ENCODE measurements at places on chromosomes 12 and 14.

DNA sequence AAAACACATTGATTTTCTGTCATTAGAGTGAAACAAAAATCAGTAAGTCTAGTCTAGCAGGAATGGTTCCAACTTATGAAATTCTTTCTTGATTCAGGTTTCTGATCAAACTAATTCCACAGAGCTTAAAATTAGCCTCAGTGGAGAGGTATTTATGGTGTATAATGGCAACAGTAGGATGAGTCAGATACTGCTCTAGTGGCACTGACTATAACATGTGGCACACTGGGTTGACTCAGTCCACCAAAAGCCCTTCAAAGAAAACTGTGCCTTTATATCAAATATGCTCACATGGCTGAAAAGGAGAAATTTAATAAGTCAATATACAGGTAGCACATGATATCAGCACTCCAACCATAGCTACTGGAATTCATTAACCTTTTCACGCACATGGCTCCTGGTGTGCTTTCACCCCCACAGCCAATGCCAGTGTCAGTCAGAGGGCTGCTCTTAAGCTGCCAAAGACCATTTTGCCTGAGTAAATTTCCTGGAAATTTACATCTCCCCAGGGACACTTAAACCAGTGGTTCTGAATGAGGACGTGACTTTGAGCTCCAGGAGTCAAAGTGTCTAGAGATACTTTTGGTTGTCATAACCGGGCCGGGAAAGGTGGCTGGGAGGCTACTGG, 21.7 kb upstream of the CATSPERB start:
- DNase-seq, result no peak

GRCh38 chr12:83823386-83824045, 1089.1 kb downstream of the SLC6A15 start:
- DNase-seq, result no peak

GRCh38 chr14:28141662-28142061, 624.9 kb upstream of the FOXG1 start:
- no peak for DNase-seq

DNA sequence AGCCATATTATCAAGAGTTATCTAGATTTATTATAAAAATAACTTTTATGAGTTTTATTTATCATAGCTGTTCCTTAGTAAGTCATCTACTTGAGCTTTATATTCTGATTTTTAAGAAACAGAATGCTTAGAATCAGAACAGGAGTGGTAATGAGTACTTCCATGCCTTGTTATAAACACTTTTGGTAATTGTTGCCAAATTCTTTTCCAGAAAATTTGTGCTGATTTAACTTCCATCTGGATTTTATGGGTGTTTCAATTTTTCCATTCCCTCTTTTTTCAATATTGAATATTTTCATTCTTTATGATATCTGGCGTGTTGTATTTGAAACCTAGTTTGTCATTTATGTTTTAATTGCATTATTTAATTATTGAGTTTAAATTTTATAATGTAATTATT, 131.2 kb downstream of the MSRB3 start:
- DNase-seq, result no peak

Data from germinal center (tissue), 1 donor.